CD4-positive, alpha-beta T cell (primary cell): ENCODE measurements at places on chromosomes 11 and 22. TPM values are rescaled to one million over a fixed set of nuclear protein-coding genes. Genes with fewer than 3 reads are reported as not detected.

PRRG4 gene
- not detected for total RNA-seq

VPREB1 gene
- not detected for total RNA-seq

ROBO3 gene
- 27.2 TPM for total RNA-seq

APOBEC3B gene
- not detected for total RNA-seq

GRCh38 chr11:80970037-80970436, 1529.2 kb upstream of the TENM4 start:
- no peak for DNase-seq

GRCh38 chr11:57324886-57325734, at the start of gene TNKS1BP1:
Gene TNKS1BP1, minus strand, starts transcription at chr11:57324952. Its CDS starts 3,067 bp downstream, at chr11:57321885.
- peak; percentile 93 for DNase-seq
